ENCODE measurements at places on chromosomes 7 and 10. TPM values are rescaled to one million over a fixed set of nuclear protein-coding genes. Genes with fewer than 3 reads are reported as not detected.
A peak's percentile ranks its signal among the peaks of the same experiment; 100 is the strongest.

The ZNF488 gene
- total RNA-seq: not detected

GRCh38 chr10:114767986-114768821, 53.4 kb upstream of the FHIP2A start:
- no peak for DNase-seq

DNA sequence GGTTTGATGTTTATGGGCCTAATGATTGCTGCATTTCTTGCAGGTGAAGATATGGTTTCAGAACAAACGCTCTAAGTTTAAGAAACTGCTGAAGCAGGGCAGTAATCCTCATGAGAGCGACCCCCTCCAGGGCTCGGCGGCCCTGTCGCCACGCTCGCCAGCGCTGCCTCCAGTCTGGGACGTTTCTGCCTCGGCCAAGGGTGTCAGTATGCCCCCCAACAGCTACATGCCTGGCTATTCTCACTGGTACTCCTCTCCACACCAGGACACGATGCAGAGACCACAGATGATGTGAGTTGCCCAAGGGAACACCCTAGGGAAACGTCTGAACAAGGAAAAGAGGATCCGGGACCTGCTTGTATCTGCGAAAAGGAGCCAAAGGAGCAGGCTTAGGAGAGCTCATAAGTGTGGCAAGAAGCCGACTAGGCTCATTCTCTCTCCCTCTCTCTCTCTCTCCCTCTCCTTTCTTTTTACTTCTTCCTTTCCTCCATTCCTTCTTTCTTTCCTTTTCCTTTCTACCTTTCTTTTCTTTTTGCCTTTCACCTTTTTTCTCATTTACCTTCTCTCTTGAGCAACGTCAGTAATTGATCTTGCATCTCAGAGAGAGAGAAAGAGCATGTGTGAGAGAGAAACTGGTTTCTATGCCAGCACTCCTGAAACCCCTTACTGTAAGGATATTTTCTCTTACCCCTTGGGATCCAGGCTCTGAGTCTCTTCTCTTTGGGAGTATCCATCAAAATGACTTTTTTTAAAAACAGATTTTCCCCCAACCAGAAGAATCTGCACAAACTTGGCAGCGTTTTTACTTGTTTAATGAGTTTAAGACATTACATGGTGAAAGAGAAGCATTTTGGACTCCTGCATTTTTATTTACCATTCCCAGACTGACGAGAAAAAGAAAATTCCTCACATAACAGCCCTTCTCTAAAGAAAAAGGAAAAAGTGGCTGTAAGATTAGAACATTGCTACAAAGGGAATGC, 4.7 kb downstream of the DLX6 start:
- no peak for DNase-seq

DNA sequence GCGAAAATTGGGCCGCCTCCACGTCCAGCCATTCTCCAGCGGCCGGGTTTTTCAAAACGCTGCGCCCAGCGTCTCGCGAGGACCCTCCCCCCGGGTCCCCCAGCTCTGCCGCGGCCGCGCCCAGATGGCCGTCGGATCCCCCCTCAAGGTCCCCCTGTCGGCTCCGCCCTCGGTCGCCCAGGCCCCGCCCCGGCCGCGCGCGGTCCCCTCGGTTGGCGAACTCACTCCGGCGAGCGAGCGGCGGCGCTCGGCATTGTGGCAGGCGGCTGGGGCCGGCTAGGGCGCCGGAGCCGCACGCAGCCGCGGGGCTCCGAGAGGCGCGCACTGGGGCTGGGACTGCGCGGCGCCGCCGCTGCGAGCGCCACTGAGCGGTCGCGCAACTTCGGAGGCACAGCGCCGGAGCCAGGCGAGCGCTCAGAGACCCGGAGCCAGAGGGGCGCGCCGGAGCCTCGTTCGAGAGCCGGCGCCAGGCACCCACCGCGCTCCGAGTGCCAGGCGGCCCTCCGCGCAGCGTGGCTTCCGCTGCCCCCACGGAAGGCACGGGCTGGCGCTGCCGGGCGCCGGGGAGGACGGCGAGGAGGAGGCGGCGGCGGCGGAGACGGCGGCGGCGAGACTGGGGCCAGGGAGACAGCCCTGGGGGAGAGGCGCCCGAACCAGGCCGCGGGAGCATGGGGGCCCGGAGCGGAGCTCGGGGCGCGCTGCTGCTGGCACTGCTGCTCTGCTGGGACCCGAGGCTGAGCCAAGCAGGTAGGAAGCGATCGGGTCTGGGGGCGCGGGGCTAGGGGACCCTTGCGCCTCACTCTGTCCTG, at the start of gene UNC5B:
UNC5B (plus strand) TSS at position 253 of the 809 bp plus-strand sequence; CDS start at position 669, 416 bp downstream.
- DNase-seq: peak; percentile 61

DNA sequence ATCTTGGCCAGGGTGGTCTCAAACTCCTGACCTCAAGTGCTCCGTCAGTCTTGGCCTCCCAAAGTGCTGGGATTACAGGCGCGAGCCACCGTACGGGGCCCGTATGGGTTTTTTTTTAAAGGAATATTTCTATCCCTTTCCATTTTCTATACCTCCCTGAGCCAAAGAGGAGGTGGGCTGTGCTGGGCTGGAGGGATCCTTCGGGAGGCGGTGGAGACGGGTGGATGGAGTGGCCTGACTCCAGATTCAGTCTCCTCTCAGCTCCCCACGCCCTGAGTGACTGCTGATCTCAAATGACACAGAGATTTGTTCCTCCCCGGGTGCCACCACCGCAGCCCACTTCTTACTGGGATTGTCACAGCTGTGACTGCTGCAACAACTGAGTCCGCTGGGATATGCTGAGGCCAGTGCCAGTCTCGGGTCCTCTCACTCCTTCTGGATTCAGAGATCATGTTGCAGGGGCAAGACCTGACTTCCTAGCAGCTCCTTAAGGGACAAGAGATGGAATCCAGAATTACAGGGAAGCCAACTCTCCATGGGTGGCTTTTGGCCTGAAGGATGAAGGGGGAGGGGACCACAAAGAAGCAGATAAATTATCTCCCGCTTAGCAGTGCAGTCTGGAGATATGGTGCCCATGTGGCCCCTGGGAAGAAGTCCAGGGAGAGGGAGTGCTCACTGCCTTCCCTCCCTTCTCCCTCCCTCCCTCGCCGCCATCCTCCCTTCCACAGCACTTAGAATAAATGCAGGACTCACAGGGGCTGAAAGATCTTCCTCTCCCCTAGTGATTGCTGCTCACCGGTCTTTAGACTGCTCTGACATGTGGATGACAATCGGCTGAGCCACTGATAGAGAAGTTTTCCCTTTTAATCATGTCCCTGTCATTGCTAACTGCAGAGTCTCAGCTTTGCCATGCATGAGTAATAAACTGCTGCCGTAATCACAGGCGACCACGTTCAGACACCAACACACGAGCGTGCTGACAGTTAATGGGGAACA, 14.3 kb downstream of the GALNT17 start:
- no peak for DNase-seq

DNA sequence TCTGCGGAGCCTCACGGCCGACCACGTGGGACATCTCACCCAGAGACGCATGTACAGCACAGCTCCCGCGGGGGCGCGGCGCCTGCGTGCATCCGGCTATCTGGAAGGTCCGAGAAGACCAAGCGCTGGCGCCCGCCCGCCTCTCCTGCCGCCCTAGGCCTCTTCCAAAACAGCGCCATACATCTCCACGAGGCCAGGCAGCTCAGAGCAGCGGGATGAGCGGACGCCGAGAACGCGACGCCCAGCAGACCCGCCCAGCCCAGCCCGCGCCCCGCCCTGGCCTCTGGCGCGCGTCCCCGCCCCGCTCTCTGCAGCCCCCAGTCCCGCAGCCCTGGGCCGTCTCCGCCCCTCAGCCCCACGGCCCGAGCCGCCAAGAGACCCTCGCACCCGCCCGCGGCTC, 20.3 kb upstream of the LANCL2 start:
- no peak for DNase-seq
